T-helper 2 cell treated with Interferon-gamma antibody and Interleukin-4, amounts not matched to agents 100 ng/mL and 5 ng/mL, for 36 hours (primary cell): ENCODE measurements at places on chromosomes 4 and X. TPM values are rescaled to one million over a fixed set of nuclear protein-coding genes. Genes with fewer than 3 reads are reported as not detected.

Gene GLRA2
- not detected in 2 replicates for total RNA-seq

Gene LAGE3
- 50.6 and 52.5 TPM in 2 replicates for total RNA-seq

Gene TMEM154
- total RNA-seq, result 27.6 and 29.7 TPM in 2 replicates

Gene ADRA2C
- not detected in 2 replicates for total RNA-seq

Gene C4orf50
- 0.59 and 0.66 TPM in 2 replicates for total RNA-seq

Gene ANOS1
- 0.05 TPM in 1 of 2 replicates, not detected in the other for total RNA-seq

Gene PAGE2
- not detected in 2 replicates for total RNA-seq

Gene FGF2
- 0.30 and 0.59 TPM in 2 replicates for total RNA-seq

Gene SH3RF1
- 0.16 and 0.30 TPM in 2 replicates for total RNA-seq

Gene ODAPH
- total RNA-seq, result 0.86 and 1.2 TPM in 2 replicates

Gene CLGN
- 0.18 and 0.43 TPM in 2 replicates for total RNA-seq

Gene GLUD2
- total RNA-seq, result 0.25 and 0.30 TPM in 2 replicates

Gene SMIM10L2A
- total RNA-seq, result 0.48 and 0.55 TPM in 2 replicates

Gene MAEA
- total RNA-seq, result 62.1 and 62.9 TPM in 2 replicates

Gene TMEM33
- total RNA-seq, result 60.7 and 64.4 TPM in 2 replicates

Gene TLR3
- 0.39 and 0.41 TPM in 2 replicates for total RNA-seq

Gene TNMD
- not detected in 2 replicates for total RNA-seq

Gene MSX1
- not detected in 2 replicates for total RNA-seq

Gene RHOH
- 124 and 127 TPM in 2 replicates for total RNA-seq
